HCEC 1CT (cell line): ENCODE measurements at places on chromosomes 11 and 22.

DNA sequence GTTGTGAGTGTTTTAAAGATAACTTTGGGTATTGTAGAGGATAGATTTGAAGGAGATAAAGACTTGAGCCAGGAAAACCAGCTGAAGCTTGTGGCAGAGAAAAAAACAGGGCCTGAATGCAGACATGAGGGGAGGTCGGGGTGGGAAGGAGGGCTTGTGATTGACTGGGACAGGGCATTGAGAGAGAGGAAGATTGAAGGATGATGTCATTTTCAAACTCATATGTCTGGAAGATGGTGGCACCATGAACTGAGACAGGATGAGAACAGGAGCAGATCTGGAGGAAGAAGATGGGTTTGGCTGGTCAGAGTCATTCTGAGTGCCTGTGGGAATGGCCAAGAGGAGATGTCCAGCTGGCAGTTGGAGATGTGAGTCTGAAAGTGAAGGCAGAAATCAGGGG is 14.7 kb downstream of the CSNK2A3 start:
- no peak for DNase-seq

- DNase-seq, result no peak
Observed at GRCh38 chr11:115869780-115870431, 365.7 kb upstream of the CADM1 start.

- DNase-seq, result no peak
Observed at GRCh38 chr22:48753752-48754517, 1073.7 kb downstream of the BRD1 start.

GRCh38 chr22:49561338-49561737 is 266.3 kb downstream of the BRD1 start:
- no peak for DNase-seq

- peak; percentile 8 for DNase-seq
Observed at GRCh38 chr11:111445586-111445985, 66.5 kb upstream of the POU2AF1 start.

GRCh38 chr11:127806501-127806900 is 780.9 kb downstream of the ETS1 start:
- DNase-seq, result no peak

GRCh38 chr11:108797578-108798100 is 132.8 kb downstream of the DDX10 start:
- DNase-seq, result no peak

GRCh38 chr11:78036313-78036712 is 13.2 kb upstream of the KCTD14 start:
- DNase-seq, result no peak

GRCh38 chr11:58923300-58923788 is 15.9 kb upstream of the GLYATL1 start:
- peak; percentile 47 for DNase-seq

- DNase-seq, result no peak
Observed at GRCh38 chr11:81039916-81040524, 1599.2 kb upstream of the TENM4 start.

DNA sequence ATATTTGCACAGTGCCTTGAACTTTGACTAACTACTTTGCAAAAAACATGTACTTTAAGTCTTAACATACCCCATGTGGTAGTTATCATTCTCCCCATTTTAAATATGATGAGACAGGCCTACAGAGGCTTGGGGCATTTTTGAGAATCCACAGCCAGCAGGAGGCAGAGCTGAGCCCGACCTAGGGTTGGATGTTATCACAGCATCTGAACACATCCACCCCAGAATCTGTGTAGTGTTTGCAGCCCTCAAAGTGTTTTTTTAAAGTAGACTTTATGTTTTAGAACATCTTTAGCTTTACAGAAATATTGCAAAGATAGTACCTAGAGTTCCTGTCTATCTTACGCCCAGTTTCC is 17.6 kb downstream of the OTOG start:
- DNase-seq, result no peak

DNA sequence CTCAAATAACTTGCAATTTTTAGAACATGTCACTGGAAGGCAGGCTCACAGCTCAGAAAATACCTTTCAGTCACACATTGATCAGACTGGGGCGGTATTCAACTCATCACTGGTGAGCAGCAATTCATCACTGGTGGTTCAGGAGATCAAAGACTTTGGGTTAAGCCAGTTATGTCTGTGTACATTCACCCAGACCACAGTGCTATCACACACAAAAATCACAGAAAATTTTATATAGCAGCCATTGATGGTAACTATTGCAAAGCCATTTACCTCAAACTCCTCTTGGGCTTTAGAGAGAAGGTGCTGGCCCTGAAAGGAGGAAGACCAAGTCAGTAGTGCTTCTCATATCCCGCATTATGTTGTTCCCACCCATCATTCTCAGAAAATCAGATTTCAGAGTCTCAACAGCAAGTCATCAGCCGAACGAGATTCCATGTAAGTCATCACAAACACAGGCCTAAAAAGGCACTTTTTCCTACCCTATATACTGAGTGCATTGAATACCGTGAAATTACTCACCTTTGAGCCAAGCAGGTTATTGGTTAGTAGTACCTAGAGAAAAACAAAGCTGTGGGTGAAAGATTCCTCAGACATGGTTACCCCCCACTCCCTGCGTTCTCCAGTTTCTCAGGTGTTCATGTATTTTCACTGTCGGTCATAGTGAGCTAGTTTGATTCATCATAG is 14.0 kb upstream of the WDR74 start:
- DNase-seq, result no peak

- peak; percentile 7 for DNase-seq
Observed at GRCh38 chr11:118434553-118435289, 1.6 kb upstream of the KMT2A start.

GRCh38 chr11:3942956-3943497 is 87.6 kb downstream of the STIM1 start:
- peak; percentile 26 for DNase-seq

DNA sequence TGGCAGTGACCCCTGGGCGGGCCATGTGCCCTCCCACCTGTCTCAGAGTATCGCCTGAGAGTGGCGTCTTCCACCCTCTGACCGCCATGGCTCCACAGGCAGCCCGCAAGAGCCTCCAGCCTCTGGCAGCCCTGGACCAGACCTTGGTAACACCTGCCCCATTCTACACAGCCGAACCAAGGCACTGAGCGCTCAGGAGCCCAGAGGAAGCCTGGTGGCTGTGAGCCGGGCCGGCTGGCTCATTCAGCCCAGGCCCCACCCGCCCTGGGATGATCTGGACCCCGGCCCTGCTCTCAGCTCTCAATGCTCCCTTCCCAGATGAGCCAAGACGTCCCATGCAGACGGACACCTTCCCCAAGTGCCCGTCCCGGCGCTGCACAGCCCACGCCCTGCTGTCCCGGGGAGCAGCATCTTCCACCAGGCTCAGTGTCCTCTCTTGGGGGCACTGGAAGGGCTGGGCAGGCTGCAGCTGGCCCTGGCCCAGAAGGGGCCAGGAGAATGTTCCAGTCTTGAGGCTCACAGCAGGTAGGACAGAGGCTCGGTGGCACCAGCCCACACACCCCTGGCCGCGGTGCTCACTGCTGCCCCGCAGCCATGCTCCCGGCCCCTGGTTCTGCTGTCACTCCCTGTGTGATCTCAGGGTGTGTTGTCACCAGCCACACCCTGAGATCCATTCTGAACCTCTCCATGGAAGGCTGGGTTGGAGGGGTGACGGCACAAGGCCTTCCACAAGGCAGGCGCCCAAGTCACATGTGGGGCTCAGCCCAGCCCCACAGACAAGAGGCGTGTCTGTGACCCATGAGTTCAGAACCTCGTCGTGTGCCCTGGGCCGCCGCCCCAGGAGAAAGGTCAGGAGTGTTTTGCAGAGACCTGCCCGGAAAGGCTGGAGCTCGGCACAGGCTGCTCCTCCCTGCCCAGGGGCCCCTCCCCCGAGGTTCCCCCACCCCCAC is 24.2 kb upstream of the PPARA start:
- DNase-seq, result no peak

DNA sequence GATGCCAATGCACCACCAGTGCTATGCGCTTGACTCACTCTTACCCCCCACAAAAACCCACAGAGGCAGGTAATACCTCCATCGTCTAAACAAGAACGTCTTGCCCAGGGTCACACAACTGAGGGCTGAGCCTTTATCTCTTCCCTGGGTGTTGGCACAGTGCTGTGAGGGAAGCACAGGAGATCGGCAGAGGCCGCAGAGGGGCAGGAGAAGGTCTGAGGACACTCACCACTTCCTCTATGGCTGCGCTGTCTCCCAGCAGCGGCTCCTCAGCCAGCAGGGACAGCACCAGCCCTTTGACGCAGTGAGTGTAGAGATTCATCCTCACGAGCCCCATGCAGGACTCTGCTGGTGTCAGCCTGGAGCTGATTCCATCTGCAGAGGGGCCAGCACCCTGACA is 19.9 kb downstream of the HPS4 start:
- no peak for DNase-seq

- no peak for DNase-seq
Observed at GRCh38 chr11:29324328-29324727, 692.5 kb downstream of the KCNA4 start.

- DNase-seq, result no peak
Observed at GRCh38 chr11:11568651-11569229, 53.1 kb downstream of the GALNT18 start.

DNA sequence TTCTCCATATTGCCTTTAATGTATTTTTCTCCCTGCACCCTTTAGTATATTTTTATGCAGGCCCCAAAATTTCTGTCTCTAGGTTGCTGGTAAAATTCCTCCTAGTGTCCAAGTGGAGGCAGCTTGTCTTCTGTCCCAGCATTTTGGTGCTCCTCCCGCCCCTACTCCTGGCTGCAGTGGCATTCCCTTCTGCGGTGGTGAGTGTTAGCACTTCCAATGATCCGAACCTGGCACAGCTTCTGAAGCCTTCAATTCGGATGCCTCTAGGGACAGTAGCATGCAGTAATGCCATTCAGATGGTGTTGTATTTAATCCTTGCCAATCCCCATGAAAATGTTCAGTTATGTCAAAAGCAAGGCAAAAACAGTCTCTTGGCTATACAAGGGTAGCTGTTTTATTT is 5.9 kb downstream of the YWHAH start:
- DNase-seq, result no peak

- DNase-seq, result no peak
Observed at GRCh38 chr22:48700566-48701295, 1126.9 kb downstream of the BRD1 start.

- DNase-seq, result no peak
Observed at GRCh38 chr22:24087071-24087795, 76.1 kb downstream of the CABIN1 start.

- DNase-seq, result no peak
Observed at GRCh38 chr11:121389651-121390050, 62.5 kb upstream of the SORL1 start.
